GM19239 (cell line): ENCODE measurements at places on chromosomes 2 and 18.

DNA sequence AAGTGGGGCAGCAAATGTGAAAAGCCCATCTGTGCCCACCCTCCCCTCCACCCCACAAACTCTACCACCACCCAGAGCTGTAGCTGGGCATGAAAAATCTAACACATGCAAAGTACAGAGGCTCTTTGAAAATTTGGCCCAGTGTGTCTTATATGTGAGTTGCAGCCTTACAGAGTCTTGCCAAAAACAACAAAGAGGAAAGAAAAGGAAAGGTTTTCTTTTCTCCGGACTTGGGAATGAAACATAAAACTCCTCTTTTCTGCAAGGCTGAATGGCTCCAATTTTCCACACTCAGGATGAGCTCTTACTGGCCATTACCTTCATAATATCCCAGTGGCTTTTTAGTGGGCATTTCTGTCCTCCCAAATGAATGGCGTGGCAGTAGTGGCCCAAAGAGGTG lies 27.9 kb upstream of the POU3F3 start:
- no peak for DNase-seq

DNA sequence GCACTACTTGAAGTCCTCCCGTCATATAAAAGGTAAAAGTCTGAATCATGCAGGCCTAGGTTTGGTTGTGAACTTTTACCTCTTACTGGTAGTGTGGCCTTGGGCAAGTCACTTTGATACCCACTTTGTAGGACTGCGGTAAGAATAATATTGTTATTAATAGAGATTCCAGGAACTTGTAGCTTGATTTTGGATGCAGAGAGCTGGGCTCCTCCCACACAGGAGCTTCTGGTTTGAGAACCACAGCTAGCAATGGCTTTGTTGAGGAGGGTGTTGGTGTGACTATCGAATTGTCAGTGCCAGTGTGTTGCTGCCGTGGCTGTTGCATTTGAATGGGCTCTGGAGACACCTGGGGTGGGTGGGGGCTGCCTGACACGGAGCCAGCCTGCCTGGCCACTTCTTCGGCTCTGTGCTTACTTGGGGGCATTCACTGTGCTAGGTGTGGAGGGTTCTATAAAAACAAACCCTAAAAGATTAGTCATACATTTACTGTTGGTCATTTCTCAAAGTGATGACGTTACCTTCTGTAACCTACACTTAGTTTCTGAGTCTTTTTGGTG lies 38.5 kb downstream of the ASAP2 start:
- DNase-seq: no peak

GRCh38 chr18:22082408-22082807 lies 87.0 kb upstream of the GATA6 start:
- DNase-seq: no peak

- no peak for DNase-seq
These were observed 48.7 kb downstream of the NCK2 start for GRCh38 chr2:105793196-105793975.

GRCh38 chr2:44429034-44429433 lies 67.3 kb downstream of the CAMKMT start:
- no peak for DNase-seq

- DNase-seq: no peak
These were observed 7.0 kb upstream of the CIDEA start for GRCh38 chr18:12246849-12247808.

- DNase-seq: no peak
These were observed 690.5 kb downstream of the ADCYAP1 start for GRCh38 chr18:1595195-1595594.

- no peak for DNase-seq
These were observed at the start of gene ICOS for GRCh38 chr2:203936535-203936934. ICOS (plus strand) TSS chr2:203936763; CDS start chr2:203936815, 52 bp downstream.

DNA sequence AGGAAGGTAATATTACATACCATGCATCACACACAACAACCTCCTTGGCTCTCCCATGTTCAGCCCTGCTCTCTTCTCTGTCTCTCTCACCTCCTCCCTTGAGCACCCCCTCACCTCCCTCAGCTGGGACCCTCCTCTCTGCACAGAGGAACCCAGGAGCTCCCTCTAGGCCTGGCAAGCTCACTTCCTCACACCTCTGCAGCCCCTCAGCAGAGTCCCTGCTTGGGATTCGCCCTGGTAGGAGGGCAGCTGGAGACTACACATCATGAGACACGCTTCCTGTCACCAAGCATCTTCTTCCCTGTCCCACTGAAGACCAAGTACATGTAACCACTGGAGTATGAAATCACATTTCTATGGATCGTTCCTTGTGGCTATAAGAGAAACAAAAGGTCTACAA lies 51.0 kb downstream of the ADD2 start:
- no peak for DNase-seq

GRCh38 chr2:115782286-115782685 lies 1339.8 kb downstream of the DPP10 start:
- DNase-seq: no peak

DNA sequence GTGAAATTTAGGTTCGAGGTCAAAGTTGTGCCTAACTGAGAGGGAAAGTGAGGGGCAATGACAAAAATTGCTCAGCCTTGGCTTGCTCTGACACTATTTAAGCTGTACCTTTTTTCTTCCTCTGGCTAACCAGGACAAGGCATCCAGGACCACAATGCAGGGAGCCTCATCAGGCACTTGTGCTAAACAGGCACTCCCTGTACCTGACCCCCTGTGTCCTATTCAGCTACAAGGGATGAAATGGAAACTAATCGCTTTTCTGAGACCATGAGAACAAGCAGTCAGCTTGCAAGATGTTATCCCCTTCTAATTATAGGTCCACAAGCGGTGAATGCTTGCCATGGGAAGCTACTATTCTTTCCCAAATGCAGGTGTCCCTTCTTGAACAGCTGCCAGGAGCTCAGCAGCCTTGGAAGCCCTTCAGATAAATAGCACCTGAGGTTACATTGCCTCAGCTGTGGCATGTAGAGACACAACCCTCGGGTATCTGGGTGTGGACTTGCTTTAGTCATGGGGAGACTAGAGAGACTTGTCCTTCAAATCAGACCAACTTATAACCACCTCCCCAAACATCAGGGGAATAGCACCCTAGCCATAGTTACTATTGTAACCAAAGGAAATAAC lies 19.1 kb upstream of the ITGA6 start:
- no peak for DNase-seq

DNA sequence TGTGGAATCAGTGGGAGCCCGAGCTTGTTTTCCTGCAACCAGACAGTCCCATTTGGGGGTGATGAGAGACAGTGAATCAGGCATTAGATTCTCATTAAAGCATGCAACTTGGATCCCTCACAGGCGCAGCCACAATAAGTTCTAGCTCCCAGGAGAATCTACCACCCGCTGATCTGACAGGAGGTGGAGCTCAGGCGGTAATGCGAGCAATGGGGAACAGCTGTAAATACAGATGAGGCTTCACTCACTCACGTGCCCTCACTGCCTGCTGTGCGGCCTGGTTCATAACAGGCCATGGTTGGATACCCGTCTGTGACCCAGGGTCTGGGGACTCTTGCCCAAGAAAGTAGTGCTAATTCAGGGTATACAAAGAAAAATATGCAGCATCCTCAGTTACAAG lies 144.8 kb upstream of the RGPD4 start:
- DNase-seq: no peak

DNA sequence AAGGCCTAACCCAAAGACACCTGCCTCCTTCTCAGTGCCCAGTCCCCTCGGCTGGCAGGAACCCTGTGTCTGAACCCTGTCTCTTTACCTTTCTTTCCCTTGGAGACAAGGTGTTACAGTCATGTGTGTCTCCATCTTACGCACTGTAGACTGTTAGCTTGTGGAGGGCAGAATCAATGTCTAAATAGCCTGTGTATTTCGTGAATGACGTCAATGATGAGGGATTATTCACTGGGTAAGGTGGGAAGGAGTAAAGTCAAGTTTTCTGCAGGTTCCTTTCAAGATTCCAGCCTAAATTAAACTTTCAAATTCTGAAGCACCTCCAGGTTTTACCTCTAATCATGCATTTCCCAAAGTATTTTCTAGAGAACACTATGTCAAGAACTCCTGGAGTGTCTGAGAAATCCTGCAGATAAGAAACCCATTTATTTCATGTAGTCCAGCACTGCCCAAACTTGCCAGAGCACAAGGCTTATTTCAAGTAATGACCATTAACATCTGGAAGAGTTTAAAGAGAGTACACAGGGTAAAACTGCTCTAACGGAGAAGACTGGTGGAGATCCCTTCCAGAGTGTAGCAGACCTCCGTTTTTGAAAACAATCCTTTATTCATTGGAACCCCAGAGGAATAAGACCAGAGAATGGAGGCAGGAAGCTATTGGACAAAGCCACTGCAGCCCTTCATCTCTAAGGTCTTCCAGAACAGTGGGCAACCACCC lies 72.8 kb downstream of the KCNF1 start:
- DNase-seq: no peak

- DNase-seq: no peak
These were observed 95.7 kb downstream of the USP40 start for GRCh38 chr2:233470839-233471238.

- no peak for DNase-seq
These were observed 115.8 kb downstream of the SPHKAP start for GRCh38 chr2:228065686-228066085.

DNA sequence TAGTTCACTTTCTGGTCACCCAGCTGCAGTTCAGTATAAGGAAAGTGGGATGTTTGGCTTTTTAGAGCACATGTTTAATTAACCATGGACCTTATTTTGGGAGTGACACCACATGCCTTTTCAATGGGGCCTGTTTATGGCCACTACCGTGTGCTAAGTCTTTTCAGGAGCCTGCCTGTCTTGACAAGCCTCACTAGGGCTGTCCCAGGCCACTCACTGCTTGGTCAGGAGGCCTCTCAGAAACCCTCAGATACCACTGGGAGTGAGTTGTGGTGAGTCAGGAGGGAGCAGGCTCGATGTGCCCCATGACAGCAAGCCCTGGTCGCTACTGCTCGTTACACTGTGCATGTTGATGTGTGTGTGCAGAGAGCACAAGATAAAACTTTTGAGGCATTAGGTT lies 123.0 kb downstream of the MAP4K4 start:
- no peak for DNase-seq

DNA sequence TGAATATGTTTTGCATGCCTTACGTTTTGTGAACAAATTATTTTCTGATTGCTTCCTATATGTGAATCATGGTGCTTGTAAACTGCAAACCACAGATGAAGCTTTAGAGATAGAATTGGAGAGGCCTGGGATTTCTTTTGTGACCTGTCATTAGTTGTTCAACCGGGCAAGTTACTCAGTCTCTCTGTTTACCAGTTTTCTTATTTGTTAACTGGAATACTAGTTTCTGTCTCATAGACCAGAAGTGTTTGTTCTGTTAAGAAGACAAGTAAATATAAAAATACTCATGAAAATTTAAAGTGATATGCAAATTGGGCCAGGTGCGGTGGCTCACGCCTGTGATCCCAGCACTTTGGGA lies 27.3 kb downstream of the DGKD start:
- DNase-seq: no peak

- DNase-seq: no peak
These were observed 130.3 kb downstream of the FHOD3 start for GRCh38 chr18:36427831-36428230.

DNA sequence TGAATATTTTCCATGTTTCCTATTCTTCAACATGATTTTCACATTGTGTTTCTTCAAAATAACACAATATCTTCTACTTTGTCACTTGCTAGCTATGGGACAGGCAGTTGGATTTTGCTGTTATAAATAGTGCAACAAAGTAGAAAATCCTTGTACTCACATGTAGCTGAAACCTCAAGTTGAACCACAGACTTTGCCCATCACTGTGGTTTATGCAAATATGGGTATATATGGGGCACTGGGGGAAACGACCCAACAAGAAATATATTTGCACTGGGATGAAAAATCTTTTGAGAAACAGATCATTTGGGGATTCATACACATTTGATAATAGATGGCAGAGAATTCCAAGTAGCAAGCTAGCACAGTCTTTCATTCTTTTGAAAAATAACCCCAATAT lies 486.3 kb upstream of the MAP2 start:
- no peak for DNase-seq

DNA sequence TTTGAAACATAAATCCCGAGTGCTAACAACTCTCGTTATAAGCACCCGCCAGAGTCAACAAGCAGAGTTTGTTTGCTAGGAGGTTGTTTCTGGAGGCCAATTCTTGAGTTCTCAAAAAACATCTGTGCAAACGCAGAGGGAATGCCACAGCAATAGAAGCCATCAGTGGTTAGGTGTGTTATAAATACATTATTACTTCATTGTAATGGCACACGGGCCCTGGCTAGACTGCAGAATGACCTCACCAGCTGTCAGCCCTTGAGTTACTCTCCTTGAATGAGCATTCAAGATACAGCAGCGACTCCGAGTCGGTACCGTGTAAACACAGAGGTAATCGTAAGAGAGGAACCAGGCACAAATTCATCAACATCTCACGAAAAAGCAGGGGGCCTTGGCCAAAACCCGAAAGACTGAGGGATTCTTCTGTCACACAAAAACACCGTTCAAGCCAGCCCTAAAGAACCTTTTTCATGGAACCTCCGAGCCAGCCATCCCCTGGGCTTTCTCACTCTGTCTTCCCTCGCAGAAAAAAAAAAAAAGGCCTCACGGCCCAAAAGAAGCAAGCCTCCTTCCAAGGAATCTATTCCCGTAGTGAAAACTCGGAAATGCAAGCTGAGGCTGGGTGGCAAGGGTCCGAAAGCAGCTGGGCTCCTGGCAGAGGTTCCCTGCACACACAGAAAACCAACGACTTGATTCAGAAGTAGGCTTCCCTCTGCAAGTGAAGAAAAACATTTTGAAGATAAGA lies 133.7 kb upstream of the MEIS1 start:
- DNase-seq: no peak

- DNase-seq: no peak
These were observed 7.9 kb downstream of the KHK start for GRCh38 chr2:27094353-27094984.

DNA sequence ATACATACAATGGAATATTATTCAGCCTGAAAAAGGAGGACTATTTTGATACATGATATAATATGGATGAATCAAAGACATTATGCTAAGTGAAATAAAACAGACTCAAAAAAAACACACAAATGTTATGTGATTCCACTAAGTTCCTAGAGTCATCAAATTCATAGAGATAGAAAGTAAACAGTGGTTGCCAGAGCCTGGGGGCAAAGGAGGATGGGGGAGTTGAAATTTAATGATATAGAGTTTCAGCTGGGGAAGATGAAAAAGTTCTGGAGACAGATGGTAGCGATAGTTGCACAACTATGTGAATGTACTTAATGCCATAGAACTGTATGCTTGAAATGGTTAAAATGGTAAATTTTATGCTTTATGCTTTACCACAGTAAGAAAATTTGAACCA lies 119.7 kb downstream of the METTL4 start:
- no peak for DNase-seq

GRCh38 chr18:49682173-49682802 lies 120.4 kb downstream of the LIPG start:
- no peak for DNase-seq

DNA sequence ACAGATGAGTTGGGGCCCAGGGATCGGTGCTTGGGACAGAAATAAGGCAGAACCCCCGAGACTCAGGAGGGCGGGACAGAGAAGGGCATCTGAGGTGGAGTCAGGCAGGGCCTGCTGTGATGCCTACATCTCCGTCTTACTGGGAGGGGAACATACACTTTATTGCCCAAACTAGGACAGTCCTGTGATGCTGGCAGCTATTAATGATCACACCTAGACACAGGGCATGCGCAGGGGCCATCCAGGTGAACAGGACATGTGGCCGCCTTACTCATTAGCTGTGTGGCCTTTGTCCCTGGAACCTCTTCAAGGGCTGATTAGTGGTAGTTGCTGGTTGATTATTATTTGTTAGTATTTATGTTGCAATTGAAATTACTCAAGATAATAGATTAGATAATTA lies 33.2 kb downstream of the MLPH start:
- DNase-seq: no peak
